ENCODE measurements at places on chromosomes 6 and 20.

- DNase-seq = no peak
Measured at GRCh38 chr6:12097791-12098190, 85.7 kb downstream of the HIVEP1 start.

DNA sequence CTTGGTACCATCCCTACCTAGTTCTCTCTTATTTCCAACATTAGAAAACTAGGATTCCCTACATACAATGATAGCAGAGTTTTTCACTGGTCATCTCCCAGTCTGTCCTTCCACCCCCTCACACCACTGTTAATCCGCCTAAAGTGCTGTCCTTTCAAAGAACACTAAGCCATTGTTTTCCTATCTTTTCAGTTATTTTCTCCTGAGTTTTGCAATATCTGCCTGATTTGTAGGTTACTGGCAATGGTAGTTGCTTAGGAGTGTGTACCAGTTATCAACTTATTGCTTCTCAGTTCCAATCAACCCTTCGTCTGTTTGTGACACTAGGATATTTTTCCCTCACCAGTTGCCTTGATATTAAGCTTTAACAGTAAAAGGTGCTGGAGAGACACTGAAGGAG, 135.0 kb downstream of the EPM2A start:
- DNase-seq = no peak

GRCh38 chr6:147970970-147971369, 371.7 kb upstream of the SASH1 start:
- no peak for DNase-seq

DNA sequence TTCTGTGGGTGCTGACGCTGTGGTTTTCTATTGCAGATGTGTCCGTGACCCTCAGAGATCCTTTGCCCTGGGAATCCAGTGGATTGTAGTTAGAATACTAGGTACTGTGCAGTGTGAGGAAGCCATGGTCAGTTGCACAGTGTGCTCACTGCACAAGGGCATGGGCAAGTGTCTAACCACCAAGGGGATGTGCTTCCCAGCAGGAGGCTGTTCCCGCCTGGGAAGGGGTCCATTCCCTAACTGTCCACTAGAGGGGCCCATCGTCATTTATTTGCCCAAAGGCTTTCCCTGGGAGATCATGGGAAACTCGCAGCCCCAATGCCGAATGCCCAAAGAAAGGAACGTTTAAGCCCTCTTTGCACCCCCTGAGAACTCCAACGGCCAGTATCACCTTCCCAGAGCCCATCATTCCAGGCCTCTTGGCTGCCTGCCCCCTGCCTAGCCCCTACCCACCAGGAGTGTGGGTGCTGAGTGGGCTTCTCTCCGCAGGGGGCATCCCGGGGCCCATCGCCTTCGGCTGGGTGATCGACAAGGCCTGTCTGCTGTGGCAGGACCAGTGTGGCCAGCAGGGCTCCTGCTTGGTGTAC, 26.2 kb downstream of the SLCO4A1 start:
- peak; percentile 83 for DNase-seq

DNA sequence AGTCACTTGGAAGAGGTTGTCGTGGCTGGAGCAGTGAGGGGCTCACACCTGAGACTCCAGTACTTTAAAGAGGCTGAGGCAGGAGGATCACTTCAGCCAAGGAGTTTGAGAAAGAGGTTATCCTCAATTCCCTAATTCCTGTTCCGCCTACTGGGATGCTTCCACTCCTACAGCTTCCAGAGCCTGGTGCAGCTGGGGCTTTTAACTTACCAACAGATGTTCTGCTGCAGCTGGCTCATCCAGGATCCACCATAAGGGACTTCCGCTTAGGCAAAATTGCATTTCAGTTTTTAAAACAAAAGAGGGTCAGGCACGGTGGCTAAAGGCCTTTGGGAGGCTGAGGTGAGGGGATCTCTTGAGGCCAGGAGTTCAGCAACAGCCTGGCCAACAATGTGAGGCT, 59.1 kb upstream of the CDYL start:
- no peak for DNase-seq

DNA sequence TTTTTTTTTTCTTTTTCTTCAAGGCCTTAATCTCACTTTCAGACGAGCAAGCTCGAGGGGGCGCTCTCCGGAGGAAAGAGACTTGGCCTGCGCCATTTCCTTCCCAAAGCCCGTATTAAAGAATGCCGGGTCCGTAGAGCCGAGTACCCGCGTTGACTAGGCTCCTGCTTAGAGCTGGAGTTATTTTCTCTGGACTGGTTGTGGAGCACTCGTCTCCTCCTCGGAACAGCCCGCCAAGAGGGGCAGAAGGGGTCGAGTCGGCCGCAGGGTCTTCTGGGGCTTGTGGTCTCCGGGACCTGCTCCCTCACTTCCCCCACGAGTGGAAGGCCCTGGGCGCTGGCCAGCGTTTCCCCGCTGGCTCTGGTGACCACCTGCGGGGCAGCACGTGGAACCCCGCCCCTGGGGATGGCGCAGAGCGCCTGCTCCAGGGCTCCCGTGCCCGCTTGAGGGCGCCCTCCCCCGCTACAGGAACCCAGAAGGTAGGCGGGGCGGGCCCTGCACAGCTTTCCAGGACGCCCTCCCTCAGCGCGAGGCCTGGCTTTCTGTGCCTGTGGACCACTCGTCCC, 2.7 kb upstream of the MEI4 start:
- no peak for DNase-seq

DNA sequence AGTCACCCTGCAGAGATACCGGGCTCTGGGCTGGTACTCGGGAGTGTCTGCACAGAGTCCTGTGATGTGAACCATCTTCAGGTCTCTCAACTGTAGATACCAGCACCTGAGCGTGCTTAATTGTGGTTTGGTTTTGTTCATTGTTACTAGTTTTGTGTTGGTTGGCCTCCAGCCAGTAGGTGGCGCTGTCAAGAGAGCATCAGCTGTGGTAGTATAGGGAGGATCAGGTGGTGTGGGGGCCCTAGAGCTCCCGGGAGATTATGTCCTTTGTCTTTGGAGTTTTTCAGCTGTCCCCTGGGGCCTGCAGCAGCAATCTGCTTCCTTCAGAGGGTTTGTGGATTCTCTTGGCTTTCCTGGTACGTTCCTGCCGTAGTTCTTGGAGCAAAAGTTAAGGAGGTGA, 67.9 kb downstream of the CDYL start:
- no peak for DNase-seq

GRCh38 chr6:169841907-169842606, 90.6 kb downstream of the ERMARD start:
- no peak for DNase-seq

GRCh38 chr6:20058121-20058905, 154.0 kb downstream of the MBOAT1 start:
- DNase-seq = no peak

DNA sequence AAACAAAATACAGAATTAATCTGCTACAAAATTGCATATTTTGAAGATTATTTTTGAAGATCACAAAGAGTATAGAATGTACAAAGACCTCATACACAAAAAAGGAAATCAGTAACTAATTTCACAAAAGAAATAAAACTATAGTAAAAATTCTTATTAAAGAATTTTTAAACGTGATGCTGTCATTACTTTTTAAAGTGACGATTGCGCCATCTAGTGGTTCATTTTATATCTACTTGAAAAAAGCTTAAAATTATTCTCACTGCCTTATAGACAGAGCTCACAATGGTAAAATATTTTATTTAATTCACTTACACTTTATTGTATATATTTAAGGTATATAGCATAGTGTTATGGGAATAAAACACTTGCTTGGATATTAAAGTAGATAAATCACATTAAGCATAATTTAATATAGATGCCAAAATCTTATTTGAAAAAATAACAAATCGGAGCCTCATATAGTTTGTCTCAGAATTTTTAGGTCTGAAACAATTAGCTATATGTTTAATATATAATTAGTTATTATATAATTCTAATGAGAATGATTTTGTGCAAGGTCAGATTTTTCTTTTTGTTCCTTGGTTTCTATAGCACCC, 128.8 kb downstream of the PHF3 start:
- no peak for DNase-seq

Data from ovary (tissue), 10 donors.